ENCODE measurements at places on chromosomes 1 and 21.

DNA sequence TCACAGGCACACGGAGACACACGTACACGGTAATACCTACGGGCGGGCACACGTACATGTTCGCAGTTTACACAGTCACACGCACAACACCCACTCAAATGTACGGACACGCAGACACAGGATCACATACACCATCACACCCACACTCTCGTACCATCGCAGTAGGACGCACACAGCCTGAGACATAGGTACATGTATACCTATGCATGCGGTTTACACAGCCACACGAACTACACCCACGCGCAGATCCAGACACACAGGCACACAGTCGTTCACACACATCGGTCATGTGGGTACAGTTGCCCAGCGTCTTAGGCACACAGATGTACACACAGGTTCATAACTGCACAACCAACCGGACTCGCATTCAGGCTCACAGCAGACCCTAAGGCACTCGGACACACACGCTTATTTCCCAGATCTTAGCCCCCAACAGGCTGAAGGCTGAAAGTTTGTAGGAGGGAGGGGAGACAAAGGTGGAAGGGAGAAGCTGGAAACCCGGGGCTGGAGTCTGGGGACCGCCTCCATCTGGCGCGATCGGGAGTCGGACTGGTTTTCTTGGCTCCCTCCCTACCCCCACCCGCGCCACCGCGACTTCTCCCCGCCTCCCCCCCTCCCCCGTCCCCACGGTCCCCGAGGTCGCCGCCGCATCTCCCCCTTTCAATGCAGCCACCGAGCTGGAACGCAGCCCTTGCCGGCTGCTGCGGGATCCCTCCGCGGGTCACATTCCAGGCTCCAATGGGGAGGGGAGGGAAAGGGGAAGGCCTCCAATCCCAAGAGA lies 51.9 kb upstream of the SYNC start:
- peaks cover 6% of the 10 kb centered on the region for H3K4me1 ChIP-seq
- peak overlapping the region; percentile 60 for H3K4me3 ChIP-seq
- H3K36me3 ChIP-seq = no peaks in the 10 kb centered on the region
- H3K27me3 ChIP-seq = peaks cover 7% of the 10 kb centered on the region

- H3K27ac ChIP-seq = no peak overlapping the region
- H3K4me3 ChIP-seq = no peak overlapping the region
- peaks cover 5% of the 10 kb centered on the region for H3K4me1 ChIP-seq
- no peak for ATAC-seq
Measured at GRCh38 chr1:31409946-31410858, 2.8 kb upstream of the SERINC2 start.

DNA sequence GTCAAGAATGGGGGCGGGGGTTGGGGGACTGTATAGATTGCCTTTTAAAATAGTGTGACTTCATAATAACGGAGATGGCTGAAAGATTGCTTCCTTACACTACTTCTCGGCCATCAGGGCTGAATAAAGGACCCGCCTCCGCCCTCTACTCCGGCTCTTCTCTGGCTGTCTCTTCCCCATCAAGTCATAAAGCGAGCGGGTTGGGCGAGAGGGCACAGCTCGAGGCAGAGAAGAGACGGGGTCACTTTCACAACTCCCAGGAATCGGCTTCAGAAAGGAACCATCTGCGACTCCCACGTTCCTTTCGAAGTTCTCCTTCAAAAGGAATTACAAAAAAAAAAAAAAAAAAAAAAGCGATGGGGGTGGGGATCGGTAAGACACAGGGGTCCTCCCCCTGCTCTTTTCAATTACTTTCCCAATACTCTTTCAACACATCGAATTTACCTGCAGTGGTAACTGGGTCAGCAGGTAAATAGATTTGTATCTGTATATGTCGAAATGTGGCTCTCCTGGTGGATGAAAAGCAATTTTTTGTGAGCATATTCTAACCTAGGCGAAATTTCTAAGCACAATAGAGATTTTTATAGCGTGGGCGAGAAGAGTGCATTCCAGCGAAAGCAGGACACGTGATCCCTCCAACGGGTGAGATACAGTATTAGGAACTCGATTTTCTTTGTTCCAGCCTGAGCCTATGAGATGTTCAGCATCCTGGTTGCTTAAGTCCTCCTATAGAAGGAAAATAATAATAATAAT lies 2.0 kb downstream of the LRRC7 start:
- H3K36me3 ChIP-seq = peaks cover 4% of the 10 kb centered on the region
- H3K27ac ChIP-seq = no peak overlapping the region
- peaks cover 31% of the 10 kb centered on the region for H3K27me3 ChIP-seq
- no peak for ATAC-seq
- H3K4me3 ChIP-seq = no peak overlapping the region
- no peaks in the 10 kb centered on the region for H3K4me1 ChIP-seq

DNA sequence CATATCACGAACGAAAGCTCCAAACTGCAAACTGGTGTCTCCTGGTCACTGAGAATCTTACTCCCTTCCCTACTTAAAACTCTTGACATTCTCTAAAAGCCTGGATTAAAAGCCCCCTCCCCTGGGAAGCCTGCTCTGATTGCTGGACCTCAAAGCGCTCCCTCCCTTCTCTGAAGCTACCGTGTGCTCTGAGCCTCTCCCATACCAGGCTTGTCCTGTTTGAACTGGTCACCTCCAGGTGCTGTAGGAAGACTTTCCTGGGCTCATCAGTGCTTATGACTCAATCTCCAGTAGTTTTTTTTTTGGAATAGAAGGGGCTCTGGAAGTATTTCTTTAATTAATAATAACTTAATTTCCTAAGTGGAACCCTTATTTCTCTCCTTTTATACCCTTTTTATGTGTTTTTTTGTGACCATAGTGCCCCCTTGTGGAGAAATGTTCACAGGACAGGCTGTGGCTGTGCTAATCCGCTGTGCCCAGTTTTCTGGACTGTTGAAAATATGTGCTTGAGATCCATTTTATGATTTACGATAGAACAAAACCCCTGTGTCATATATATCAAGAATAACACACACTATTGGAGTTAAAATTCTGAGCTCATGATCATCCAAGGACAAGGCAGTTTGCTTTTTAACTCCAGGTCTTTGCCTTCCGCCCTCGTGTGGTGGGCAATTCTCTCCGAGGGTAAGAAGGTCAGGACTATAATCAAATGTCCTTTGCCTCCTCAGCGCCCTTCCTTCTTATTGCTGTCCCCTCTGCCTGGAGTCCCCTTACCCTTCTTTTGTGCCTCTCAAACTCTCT lies 16.9 kb downstream of the MTARC1 start:
- peaks cover 42% of the 10 kb centered on the region for H3K27me3 ChIP-seq
- no peak for ATAC-seq
- H3K36me3 ChIP-seq = no peaks in the 10 kb centered on the region

GRCh38 chr1:1204425-1204920 lies 1.9 kb downstream of the TNFRSF18 start:
- peaks cover 72% of the 10 kb centered on the region for H3K36me3 ChIP-seq
- peak overlapping the region; percentile 61 for H3K27ac ChIP-seq
- H3K27me3 ChIP-seq = no peaks in the 10 kb centered on the region

GRCh38 chr1:71566413-71566812 lies 485.6 kb upstream of the ZRANB2 start:
- H3K27me3 ChIP-seq = no peaks in the 10 kb centered on the region
- no peaks in the 10 kb centered on the region for H3K4me1 ChIP-seq
- H3K27ac ChIP-seq = no peak overlapping the region
- ATAC-seq = no peak
- no peak overlapping the region for H3K4me3 ChIP-seq
- no peaks in the 10 kb centered on the region for H3K36me3 ChIP-seq

DNA sequence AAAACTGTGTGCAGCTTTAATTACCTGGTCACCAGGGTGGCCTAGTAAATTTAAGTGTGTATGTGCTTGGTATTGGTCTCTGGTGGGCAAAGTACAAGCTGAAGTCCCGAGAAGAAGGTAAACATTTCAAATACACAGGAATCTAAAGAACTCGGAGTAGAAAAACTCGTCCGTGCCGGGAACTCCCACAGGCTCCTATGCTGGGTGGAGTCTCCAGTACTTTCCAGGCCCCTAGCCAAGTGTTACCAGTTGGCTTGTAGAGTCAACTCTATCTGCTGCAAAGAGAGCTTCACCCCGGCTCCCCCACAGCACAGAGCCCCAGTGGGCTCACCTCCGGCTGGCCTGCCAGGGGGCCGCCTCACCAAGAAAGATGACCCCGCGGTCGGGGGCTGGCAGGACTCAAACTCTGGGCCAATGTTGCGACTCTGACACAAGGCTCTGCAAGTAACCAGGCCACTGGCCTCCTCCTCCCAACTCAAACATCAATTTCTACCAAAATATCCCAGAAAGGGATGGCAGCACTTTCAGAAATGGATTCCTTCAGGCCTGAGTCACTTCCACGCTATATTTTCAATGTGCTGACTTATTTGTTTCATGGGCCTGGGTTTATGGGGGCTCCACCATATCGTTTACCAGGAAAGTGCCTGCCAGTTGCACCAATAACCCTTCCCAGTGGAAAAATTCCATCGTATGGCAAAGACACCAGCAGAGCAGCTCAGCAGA lies 73.9 kb downstream of the SLC66A1 start:
- peaks cover 29% of the 10 kb centered on the region for H3K4me1 ChIP-seq
- H3K27ac ChIP-seq = peak overlapping the region; percentile 61
- H3K36me3 ChIP-seq = peaks cover 49% of the 10 kb centered on the region
- no peak overlapping the region for H3K4me3 ChIP-seq
- H3K27me3 ChIP-seq = no peaks in the 10 kb centered on the region
- no peak for ATAC-seq

DNA sequence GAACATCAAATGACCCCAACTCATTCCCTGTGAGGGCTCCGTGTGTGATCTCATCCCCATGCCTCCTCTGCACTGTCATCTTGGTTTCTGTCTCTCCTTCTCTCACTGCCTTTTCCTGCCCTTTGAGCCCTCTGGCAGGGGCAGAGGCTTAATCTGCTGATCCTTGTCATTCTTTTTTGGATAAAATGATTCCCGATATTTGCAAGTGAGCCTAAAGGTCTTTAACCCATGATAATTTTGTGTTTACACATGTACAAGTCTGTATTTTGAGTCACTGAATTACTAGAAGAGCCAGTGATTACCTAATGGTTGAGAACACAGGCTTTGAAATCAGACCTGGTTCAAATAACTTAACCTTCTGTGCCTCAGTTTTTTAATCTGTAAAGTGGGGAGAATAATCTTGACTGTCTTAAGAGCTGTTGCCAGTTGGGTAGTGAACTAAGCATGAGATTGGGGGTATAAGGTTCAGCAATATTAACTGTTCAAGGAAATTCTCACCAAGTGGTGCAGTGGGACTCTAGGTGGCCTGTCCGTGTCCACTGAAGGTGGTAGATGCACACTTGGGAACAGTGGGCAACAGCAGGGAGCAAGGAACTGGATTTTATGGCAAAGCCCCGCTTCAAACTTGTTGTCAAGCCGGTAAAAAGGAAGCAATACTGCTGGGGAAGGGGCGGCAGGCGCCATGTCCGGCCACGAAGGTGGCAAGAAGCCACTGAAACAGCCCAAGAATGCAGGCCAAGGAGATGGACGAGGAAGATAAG lies 1.6 kb downstream of the ECHDC2 start:
- H3K27ac ChIP-seq = peak overlapping the region; percentile 47
- no peaks in the 10 kb centered on the region for H3K36me3 ChIP-seq
- no peaks in the 10 kb centered on the region for H3K27me3 ChIP-seq
- peak overlapping the region; percentile 86 for H3K4me3 ChIP-seq
- peaks cover 16% of the 10 kb centered on the region for H3K4me1 ChIP-seq
- no peak for ATAC-seq

DNA sequence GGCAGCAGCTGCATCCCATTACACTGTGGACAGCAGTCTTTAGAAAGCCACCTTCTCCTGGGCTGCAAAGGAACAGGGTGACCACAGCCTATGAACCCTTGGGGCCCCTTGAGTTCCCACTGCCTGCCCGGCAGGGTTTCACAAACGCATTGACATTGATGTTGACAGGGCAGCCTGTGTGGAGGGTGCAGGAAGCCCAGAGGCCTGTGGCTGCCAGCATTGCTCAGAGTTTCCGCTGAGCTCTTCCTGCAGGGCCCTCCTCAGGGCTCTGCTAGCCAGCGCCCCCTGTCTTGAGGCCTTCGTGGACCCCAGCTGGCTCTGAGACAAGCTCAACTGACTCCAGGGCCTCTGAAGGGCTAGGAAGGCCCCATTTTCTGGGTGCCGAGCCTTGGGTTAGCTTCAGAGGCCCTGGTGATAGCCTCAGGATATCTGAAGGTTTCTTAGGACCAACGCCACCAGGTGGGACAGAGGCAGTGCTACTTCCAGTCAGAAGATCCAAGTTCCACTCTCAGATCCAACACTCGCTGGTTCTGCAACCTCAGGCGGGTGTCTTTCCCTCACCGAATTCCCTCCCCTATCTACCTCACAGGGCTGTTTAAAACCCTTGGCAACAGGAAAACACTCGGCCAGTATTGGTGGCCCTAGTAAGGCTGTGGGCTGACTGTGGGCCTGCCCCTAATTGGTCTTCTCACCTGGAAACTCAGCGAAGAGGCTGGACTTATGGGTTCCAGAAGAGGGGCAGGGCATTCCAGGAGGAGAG lies 27.2 kb upstream of the EPS8L3 start:
- H3K27ac ChIP-seq = peak overlapping the region; percentile 91
- no peaks in the 10 kb centered on the region for H3K36me3 ChIP-seq
- H3K27me3 ChIP-seq = no peaks in the 10 kb centered on the region

GRCh38 chr1:84506729-84507453 lies 510 bp upstream of the GNG5 start:
- H3K36me3 ChIP-seq = peaks cover 45% of the 10 kb centered on the region
- no peaks in the 10 kb centered on the region for H3K27me3 ChIP-seq
- H3K4me3 ChIP-seq = peak overlapping the region; percentile 100
- H3K4me1 ChIP-seq = peaks cover 12% of the 10 kb centered on the region
- peak overlapping the region; percentile 99 for H3K27ac ChIP-seq
- no peak for ATAC-seq

GRCh38 chr1:99218999-99219398 lies 45.3 kb upstream of the PLPPR4 start:
- no peak for ATAC-seq
- H3K36me3 ChIP-seq = no peaks in the 10 kb centered on the region
- H3K4me1 ChIP-seq = no peaks in the 10 kb centered on the region
- no peak overlapping the region for H3K27ac ChIP-seq

DNA sequence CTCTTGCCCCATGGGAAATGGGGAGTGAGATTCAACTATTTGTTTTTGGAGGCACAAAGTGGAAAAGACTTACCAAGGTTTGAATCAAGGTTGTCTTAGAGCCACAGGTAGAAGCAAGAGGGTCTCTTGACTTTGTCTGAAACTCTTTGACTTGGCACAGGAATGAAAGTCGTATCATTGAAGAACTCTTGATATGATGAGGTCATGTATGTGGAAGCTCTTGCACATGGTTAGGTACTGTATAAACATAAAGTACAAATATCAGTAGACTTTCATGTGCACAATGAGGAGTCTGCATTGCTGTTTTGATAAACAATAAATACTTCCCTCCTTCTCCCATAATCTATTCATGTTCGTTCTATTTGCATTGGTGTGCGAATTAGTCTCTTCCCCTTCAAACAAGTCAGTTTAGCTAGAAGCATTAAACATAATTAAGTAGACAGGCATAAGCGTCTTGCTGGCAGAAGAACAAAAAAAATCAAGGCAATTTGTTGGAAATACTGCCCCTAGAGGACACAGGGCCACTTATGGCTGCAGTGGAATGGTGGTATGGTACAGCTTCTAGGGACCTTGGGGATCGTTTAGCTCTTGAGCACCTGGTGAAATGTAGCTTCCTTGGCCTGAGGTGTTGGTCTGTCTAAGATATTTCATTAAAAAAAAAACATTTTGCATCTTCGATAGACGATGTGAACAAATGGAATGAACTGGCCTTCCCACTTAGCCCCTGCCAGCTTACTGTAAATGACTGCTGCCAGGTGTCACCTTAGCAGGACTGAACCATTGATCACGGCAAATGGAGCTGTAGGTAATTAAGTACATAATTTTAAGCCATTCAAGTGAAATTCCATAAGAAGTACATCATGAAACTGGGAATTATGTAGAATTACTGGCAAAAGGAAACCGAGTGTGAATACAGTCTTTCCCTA lies 218.0 kb upstream of the GALNT2 start:
- no peak for ATAC-seq
- no peaks in the 10 kb centered on the region for H3K36me3 ChIP-seq
- no peaks in the 10 kb centered on the region for H3K4me1 ChIP-seq
- H3K4me3 ChIP-seq = no peak overlapping the region
